ENCODE measurements at places on chromosomes 12 and 14.
A peak's percentile ranks its signal among the peaks of the same experiment; 100 is the strongest.

DNA sequence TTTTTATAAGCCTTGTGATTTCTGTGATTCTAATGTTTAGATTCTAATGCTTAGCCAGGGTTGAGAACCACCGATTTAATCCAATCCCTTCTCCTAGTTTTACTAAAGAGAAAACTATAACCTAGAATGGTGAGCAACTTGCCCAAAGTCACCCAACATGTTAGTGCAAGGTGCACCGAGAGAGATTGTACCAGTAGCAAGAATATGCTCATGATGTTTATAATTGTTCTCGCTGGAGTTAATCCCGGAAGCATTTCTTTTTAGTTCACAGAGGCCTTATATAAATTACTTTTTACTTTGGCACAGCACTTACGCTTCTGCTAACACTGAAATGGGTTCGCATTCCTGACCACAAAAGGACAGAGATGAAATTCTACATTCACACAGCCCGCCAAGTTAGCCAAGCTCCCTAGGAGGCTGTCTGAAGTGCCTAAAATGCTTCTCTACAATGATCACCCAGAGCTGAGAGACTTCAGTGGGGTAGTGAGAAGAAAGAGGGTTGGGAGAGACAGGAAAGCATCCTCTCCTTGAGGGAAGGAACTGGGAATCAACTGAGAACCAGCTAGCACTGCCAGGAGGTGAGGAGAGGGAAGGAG is 579 bp upstream of the BLOC1S1 start:
- peak overlapping the region; percentile 89 for H3K4me3 ChIP-seq
- DNase-seq, result no peak
- H3K4me1 ChIP-seq, result peaks cover 37% of the 10 kb centered on the region
- H3K36me3 ChIP-seq, result peaks cover 18% of the 10 kb centered on the region

DNA sequence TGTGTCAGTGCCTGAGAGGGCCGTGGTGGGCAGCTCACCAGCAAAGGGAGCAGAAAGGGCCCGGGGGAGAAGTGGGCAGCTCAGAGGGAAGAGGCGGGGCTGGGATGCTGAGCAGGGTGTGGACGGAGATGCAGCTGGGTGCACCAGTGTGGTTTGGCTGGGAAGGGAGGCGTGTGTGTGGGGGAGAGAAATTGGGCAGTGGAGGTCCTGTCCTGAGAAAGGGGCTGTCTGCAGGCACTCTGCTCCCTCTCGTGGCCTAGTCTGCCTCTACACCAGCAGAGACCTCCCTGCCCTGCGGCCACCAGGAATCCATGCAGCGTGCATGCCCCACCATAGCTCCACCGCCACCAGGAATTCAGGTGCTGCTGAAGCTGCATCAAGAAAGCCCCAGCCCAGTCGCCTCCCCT is 6.4 kb downstream of the TMEM121 start:
- no peak overlapping the region for H3K4me3 ChIP-seq
- peaks cover 12% of the 10 kb centered on the region for H3K4me1 ChIP-seq
- no peak overlapping the region for H3K27ac ChIP-seq

GRCh38 chr12:28780096-28780495 is 369.0 kb upstream of the FAR2 start:
- no peak overlapping the region for H3K27ac ChIP-seq
- H3K4me1 ChIP-seq, result no peaks in the 10 kb centered on the region
- no peaks in the 10 kb centered on the region for H3K36me3 ChIP-seq
- H3K27me3 ChIP-seq, result no peaks in the 10 kb centered on the region
- DNase-seq, result no peak

- H3K27ac ChIP-seq, result no peak overlapping the region
- H3K4me3 ChIP-seq, result no peak overlapping the region
- H3K36me3 ChIP-seq, result no peaks in the 10 kb centered on the region
- no peak for DNase-seq
- H3K27me3 ChIP-seq, result no peaks in the 10 kb centered on the region
- H3K4me1 ChIP-seq, result no peaks in the 10 kb centered on the region
These were observed 149.1 kb downstream of the KICS2 start for GRCh38 chr12:64072916-64073575.

DNA sequence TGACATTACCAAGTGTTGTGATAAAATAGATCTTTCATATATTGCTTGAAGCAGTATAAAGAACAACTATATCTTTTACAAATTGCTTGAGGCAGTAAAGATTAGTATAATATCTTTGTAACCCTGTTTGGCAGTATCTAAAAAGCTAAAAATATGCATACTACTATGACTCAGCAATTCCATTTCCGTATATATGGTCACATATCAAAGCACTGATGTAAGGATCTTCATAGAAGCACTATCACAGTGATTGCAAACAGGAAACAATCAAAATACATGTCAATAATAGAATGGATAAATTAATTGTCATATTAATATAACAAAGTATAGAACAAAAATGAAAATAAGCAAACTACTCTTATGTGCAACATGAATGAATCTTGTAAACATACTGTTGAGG is 158.4 kb upstream of the IGF1 start:
- no peak for DNase-seq
- H3K4me3 ChIP-seq, result no peak overlapping the region
- no peak overlapping the region for H3K27ac ChIP-seq
- H3K27me3 ChIP-seq, result no peaks in the 10 kb centered on the region
- H3K4me1 ChIP-seq, result no peaks in the 10 kb centered on the region
- H3K36me3 ChIP-seq, result no peaks in the 10 kb centered on the region

- H3K4me1 ChIP-seq, result no peaks in the 10 kb centered on the region
- DNase-seq, result no peak
- no peak overlapping the region for H3K27ac ChIP-seq
- H3K27me3 ChIP-seq, result no peaks in the 10 kb centered on the region
These were observed 8.8 kb downstream of the SMOC1 start for GRCh38 chr14:69887740-69888657.

GRCh38 chr12:56591126-56591525 is 39.0 kb downstream of the BAZ2A start:
- H3K36me3 ChIP-seq, result peaks cover 17% of the 10 kb centered on the region
- peaks cover 25% of the 10 kb centered on the region for H3K4me1 ChIP-seq
- no peak overlapping the region for H3K27ac ChIP-seq
- H3K4me3 ChIP-seq, result no peak overlapping the region

DNA sequence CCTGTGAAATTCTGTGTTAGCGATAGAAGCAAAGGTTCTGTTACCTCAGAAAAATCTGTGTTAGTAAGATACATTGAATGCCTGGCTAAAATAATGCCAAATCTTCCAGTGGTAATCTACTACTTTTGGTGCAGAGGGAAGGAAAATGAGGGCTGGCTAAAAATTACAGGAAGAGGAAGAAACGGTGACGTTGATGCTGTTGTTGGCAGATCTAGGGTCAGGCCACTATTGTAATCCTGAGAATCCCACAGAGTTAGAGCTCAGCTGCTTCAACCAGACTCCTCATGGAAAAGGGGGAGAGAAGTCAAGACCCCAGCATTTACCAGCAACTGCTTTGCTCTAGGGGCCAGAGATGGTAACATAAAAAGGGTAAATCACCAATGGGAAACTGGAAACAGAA is 145.1 kb downstream of the PPM1H start:
- no peak overlapping the region for H3K27ac ChIP-seq
- H3K27me3 ChIP-seq, result no peaks in the 10 kb centered on the region
- H3K4me3 ChIP-seq, result no peak overlapping the region
- peaks cover 16% of the 10 kb centered on the region for H3K4me1 ChIP-seq

Data from thymus (tissue), 14 donors.